ENCODE measurements at places on chromosomes 2 and 18. TPM values are rescaled to one million over a fixed set of nuclear protein-coding genes. Genes with fewer than 3 reads are reported as not detected.

GRCh38 chr2:20141056-20141762, 83.7 kb downstream of the SDC1 start:
- no peaks in the 10 kb centered on the region for H3K36me3 ChIP-seq
- no peak overlapping the region for H3K4me3 ChIP-seq
- H3K4me1 ChIP-seq = no peaks in the 10 kb centered on the region
- peaks cover 2% of the 10 kb centered on the region for H3K27me3 ChIP-seq

DNA sequence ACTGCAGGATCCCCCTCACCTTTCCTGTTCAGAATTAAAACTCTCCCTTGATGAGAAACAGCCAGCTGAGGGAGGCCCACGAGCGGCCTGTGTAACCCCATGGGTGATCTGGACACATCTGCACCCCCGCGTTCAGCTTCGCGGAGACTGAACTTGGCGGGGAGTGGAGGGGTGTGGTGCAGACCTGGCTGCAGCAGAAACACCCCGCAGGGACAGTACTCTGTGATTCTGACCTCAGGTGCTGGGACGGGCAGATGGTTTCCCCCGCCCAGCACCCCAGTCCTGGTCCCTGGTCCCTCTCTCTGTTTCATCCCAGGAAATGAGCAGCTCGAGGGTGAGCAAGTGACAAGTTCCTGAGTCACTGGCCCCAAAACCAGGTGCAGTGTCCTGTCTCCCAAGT, 41.2 kb downstream of the GBX2 start:
- H3K27ac ChIP-seq = no peak overlapping the region
- no peak overlapping the region for H3K4me3 ChIP-seq
- H3K4me1 ChIP-seq = no peaks in the 10 kb centered on the region

- H3K4me3 ChIP-seq = no peak overlapping the region
- no peaks in the 10 kb centered on the region for H3K36me3 ChIP-seq
- H3K27ac ChIP-seq = no peak overlapping the region
Observed at GRCh38 chr2:35931115-35931514, 424.5 kb upstream of the CRIM1 start.

DNA sequence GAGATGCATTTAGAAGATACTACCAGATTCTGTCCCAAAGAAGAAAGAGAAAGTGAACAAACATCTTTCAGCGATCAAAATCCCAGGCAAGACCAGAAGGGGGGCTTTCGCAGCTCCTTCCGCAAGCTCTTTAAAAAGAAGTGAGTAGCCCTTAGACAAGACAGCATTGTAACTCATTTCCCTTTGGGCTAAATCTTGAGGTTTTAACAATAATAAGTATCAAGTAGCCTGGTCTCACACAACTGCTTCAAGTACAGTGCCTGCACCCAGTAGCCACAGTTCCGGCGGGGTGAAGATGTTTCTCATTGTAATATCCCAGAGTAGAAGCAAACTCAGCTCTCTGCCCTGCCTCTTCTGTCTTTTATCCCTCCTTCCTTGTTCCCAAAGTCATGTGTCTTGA, 76.3 kb downstream of the ARHGEF33 start:
- H3K27ac ChIP-seq = no peak overlapping the region
- H3K4me3 ChIP-seq = no peak overlapping the region
- H3K4me1 ChIP-seq = peaks cover under 1% of the 10 kb centered on the region
- H3K27me3 ChIP-seq = peaks cover 8% of the 10 kb centered on the region
- no peaks in the 10 kb centered on the region for H3K36me3 ChIP-seq
- no peak for DNase-seq

DNA sequence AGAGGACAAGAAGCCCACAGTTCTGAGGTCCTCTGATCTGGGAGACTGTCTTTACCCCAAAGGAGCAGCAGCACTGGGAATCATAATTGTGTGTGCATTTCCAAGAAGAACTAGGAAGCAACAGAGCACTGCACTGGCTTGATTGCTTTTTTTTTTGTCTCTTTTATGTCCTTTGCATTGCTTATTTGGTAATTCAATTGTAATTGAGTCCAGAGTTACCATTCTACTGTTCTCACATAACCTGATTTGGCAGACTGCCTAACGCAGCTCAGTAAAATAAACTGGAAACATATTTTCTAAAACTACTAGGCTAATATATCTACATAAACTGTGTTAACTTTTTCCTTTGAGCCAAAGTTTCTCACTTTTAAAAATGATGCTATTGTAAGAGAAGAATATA, 190.3 kb upstream of the SLC8A1 start:
- H3K27ac ChIP-seq = no peak overlapping the region
- DNase-seq = no peak
- no peaks in the 10 kb centered on the region for H3K36me3 ChIP-seq
- no peak overlapping the region for H3K4me3 ChIP-seq
- no peaks in the 10 kb centered on the region for H3K4me1 ChIP-seq

GRCh38 chr18:48667276-48668254, 128.7 kb downstream of the CTIF start:
- DNase-seq = no peak
- H3K4me1 ChIP-seq = no peaks in the 10 kb centered on the region
- H3K36me3 ChIP-seq = peaks cover 4% of the 10 kb centered on the region
- no peaks in the 10 kb centered on the region for H3K27me3 ChIP-seq
- H3K27ac ChIP-seq = no peak overlapping the region
- H3K4me3 ChIP-seq = no peak overlapping the region

GRCh38 chr2:170500770-170501169, 214.4 kb upstream of the SP5 start:
- no peak for DNase-seq
- peaks cover 53% of the 10 kb centered on the region for H3K27me3 ChIP-seq
- no peak overlapping the region for H3K4me3 ChIP-seq
- H3K27ac ChIP-seq = no peak overlapping the region

DNA sequence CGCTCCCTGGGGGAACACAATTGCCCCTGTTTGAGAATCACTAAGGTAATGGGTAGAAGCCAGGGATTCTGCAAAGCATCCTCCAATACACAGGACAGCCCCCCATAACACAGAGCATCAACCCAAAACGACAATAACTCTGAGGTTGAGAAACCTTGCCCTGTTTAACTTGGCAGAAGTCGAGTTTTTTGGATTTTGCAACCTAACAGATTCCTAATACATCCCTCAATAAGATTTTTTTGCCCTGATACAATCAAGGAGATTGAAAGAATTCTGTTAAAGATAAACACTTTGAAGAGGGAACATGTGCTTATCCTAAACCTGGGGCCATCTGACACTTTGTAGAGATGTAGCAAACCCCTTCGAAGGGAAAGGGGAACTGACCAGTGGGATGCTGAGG, 92.5 kb upstream of the ZNF532 start:
- no peaks in the 10 kb centered on the region for H3K36me3 ChIP-seq
- no peak overlapping the region for H3K4me3 ChIP-seq
- no peak overlapping the region for H3K27ac ChIP-seq
- DNase-seq = no peak
- peaks cover 44% of the 10 kb centered on the region for H3K27me3 ChIP-seq

GRCh38 chr2:1766425-1766824, 22.1 kb upstream of the PXDN start:
- no peak for DNase-seq
- H3K27me3 ChIP-seq = peaks cover 7% of the 10 kb centered on the region
- no peaks in the 10 kb centered on the region for H3K4me1 ChIP-seq
- H3K27ac ChIP-seq = no peak overlapping the region
- H3K4me3 ChIP-seq = no peak overlapping the region
- no peaks in the 10 kb centered on the region for H3K36me3 ChIP-seq

TMEM247 gene
- total RNA-seq = not detected

CDK15 gene
- not detected for total RNA-seq

OTOS gene
- not detected for total RNA-seq

NRP2 gene
- total RNA-seq = 2.9 TPM

HOXD4 gene
- not detected for total RNA-seq

VWC2L gene
- total RNA-seq = not detected

THADA gene
- total RNA-seq = 30.5 TPM

Measured in activated naive CD8-positive, alpha-beta T cell treated with anti-CD3 and anti-CD28 coated beads, Interleukin-2, amount 10 ng/mL, durations not matched to agents 7 days and 5 days (primary cell).